ENCODE measurements at places on chromosomes 5 and 9.

DNA sequence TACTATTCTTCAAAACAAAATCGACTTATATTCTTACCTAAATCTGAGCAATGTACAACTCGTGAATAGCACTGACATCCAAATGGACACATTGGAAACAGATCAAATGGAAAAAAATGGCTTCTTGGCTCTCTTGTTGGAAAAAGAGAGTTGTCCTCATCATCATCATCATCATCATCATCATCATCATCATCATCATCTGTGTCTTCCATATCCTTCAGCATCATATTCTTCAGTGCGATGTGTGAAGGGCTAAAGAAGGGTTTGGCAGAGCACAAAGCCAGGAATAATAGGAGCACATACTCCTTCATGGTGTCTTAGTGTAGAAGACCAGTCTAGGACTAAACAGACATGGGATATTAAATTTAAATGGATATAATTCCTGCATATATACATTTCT is 7.7 kb downstream of the ASPN start:
- no peak for DNase-seq

- DNase-seq = no peak
Measured at GRCh38 chr9:115615821-115616665, 498.1 kb upstream of the TNC start.

DNA sequence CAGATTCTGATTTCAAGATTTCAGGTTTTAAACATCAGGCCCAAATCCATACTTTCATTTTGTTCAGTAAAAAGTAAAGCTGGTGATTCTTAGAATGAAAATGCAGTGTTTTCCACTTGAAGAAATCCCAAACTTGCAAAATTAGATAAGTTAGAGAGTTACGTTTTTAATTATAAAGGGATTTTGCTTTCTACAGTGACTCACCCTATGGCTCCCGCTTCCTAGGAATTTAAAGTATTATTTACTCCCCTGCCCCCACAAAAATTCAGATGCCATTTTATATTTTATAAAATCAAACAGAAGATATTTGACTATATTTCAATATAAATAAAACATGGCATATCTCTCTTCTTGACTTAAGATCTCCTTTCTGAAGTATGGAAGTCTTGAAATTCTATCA is 402.9 kb downstream of the ZSWIM6 start:
- DNase-seq = no peak

- DNase-seq = no peak
Measured at GRCh38 chr9:2723376-2724065, 6.2 kb downstream of the KCNV2 start.

- no peak for DNase-seq
Measured at GRCh38 chr5:145946112-145946861, 9.9 kb downstream of the SH3RF2 start.

- DNase-seq = no peak
Measured at GRCh38 chr9:109522106-109522505, 24.0 kb upstream of the PTPN3 start.

GRCh38 chr5:78562001-78562400 is 86.6 kb downstream of the LHFPL2 start:
- no peak for DNase-seq
